ENCODE measurements at places on chromosomes 11 and 22.

- no peak for DNase-seq
These were observed 2.8 kb upstream of the BSX start for GRCh38 chr11:122984186-122985011.

DNA sequence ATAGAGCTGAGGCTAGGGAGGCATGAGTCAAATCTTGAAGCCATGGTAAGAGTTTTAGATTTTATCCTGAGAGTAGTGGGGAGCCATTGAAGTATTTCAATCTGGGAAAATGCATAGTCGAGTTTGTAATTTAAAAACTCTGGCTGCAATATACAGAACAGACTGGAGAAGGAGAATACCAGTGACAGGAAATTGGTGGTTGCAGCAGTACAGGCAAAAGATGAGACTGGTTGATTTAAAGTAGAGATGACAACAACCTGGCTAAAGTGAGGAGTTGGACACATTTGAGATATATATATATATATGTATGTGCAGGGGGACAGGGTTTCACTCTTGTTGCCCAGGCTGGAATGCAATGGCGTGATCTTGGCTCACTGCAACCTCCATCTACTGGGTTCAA lies 6.2 kb downstream of the HORMAD2 start:
- DNase-seq, result no peak

- DNase-seq, result no peak
These were observed 8.7 kb upstream of the DGKZ start for GRCh38 chr11:46338636-46338987.

GRCh38 chr22:42949159-42949558 lies 65.8 kb downstream of the PACSIN2 start:
- DNase-seq, result no peak

DNA sequence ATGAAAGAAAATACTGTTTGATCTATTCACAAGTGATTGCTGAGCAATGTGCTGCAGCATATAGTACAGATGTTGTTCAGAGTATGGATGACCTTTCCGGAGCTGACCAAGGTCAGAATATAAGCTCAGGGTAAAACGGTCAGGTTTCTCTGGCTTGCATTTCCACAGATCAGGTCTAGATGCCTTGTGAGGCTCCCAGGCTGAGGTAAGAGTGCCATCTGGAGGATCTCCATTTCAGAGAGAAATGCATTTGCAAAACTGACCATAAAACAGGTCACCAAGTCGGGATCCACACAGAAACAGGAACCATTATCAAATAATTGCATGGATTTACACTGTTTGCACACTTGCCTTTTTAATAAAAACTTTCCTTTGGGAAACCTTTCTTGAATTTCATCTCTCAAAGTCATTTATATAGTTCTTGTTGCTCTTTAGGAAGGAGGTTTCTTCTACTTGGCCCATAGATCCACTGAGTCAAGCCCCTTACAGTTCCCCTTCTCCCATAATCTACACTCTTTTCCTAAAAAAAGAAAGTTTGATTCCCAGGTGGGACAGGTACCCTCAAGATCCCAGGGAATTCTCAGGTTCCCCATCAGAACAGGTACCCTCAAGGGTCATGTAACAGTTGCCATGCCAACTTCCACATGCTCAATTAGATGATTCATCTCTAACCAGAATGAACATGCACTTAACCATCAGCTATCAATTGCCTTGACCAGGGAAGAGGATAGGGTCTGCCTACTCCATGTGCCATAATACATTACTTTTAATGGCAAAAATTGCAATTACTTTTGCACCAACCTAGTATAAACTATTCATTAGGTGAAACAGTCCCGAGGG lies 25.0 kb upstream of the TMPRSS5 start:
- DNase-seq, result no peak

DNA sequence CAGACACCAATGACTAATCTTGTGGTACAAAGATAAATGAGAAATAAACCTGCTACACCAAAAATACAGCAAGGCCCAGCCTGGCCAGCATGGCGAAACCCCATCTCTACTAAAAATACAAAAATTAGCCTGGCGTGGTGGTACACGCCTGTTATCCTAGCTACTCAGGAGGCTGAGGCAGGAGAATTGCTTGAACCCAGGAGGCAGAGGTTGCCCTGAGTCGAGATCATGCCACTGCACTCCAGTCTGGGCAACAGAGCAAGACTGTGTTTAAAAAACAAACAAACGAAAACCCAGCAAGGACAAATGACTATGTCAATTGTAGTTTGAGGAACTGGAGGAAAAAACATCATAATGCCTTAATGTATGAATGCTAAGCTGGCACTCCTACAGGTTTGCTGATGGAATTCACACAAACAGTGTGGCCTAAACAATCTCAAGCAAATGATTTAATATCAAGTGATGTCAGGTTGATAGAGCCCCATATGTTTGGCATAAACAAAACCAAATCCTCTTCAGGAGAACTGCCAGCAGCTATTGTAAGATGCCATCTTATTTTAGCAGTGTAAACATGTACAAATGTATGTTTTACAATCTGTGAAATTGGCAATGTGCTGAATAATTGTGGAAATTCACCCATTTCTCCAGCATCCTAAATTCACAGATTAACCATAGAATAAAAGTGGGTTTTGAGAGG lies 20.0 kb downstream of the MMP7 start:
- DNase-seq, result no peak

DNA sequence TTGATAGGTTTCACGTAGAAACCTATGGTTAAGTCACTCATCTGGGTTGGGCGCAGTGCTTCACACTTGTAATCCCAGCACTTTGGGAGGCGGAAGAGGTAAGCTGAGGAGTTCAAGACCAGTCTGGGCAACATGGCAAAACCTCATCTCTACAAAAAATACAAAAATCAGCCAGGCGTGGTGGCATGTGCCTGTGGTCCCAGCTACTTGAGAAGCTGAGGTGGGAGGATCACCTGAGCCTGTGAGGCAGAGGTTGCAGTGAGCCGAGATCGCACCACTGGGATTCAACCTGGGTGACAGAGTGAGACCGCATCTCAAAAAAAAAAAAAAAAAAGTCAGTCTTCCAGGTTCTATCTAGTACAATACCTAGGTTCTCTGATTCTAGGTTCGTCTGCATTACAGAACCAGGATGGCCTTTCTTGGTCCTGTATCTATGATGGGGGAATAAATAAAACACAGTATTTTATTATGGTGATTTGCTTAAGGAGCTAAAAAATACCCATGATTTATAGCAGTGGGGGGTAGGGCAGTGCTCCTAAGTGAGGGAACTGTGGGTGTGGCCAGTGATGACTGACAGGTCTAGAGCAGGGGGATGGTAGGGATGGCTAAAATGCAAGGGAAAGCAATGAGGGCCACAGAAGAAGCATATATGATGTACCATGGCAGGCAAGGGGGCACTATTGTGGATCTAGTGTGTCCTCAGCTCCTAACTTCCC lies 65.5 kb upstream of the NUP160 start:
- DNase-seq, result no peak

GRCh38 chr11:69339983-69340565 lies 46.1 kb downstream of the MYEOV start:
- DNase-seq, result no peak

DNA sequence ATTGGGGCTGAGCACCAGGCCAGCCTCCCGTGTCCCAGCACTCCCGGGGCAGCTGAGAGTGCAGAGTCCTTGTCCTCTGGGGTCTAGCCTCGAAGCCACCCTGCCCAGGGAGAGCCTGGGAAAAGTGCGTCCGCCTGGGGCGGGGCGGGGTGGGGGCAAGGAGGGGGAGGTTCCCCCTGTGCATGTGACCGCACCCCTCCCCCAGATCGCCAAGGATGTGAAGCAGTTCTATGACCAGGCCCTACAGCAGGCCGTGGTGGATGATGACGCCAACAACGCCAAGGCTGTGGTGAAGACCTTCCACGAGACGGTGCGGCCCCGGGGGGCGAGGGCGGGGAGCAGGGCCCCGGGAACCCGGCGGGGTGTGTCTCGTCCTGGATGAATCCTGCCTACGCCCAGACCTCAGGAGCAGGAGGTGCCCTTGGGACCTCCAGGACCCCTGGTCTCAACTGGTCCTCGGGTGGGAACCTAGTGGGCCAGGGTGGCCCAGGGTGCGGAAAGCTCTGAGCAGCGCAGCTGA lies 5.3 kb upstream of the TSSC4 start:
- no peak for DNase-seq

DNA sequence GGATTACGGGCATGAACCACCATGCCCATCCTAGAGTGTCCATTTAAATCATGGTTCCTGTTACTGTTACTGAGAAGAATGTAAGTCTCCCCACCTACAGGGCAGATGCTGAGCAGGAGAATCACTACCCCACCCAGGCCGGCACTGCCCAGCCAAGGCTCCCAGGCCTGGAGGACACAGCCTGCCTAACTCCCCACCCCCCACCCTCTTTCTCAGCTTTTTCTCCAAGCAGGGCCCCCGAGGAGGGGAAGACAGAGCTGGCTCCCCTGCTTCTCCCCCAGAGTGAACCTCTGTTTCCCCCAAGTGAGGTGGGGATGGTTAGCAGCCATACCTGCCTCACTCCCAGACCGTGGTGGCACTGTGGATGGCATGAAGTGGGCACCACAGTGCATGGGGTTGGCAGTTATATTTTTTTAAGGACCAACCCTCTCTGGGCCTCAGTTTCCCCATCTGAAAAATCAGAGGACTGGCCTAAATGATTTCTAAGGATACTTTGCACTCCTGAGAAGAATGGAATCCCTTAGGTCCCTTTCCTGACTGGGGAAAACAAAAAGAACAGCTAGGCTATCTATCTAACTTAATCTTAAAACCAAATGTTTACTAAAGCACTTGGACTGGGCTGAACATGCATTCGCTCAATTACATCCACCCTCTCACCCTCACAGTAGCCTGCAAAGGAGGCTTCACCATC lies 5.0 kb downstream of the CBX7 start:
- no peak for DNase-seq

DNA sequence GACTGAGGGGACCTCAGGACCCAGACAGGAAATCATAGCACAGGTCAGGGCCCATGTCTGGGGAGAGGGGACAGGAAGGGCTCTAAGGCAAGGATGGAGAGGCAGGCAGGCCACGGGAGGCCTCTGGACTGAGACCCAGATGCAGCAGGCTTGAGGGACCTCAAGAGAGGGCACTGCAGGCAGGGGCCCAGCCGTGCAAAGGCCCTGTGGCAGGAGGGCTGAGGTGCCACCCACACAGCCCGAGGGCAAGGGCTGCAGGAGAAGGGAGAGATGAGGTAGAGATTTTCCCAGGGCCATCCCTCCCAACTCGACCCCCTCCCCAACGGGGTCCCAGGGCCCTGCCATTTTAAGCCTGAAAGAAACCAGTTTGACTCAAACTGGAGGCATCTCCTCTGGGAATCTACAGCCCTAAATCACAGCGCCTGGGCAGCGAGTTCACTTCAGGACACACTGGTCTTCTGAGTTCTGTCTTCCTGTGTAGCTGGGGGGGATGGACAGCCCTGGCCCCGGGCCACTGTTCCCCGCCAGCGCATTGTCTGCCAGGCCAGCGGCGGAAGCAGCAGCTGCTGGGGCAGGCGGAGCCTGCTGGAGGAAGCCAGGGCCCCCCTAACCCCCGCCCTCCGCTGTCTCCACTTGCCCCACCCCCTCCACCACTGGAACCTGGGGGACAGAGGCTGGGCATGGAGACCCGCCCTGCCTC lies 20.3 kb upstream of the WNT7B start:
- no peak for DNase-seq

DNA sequence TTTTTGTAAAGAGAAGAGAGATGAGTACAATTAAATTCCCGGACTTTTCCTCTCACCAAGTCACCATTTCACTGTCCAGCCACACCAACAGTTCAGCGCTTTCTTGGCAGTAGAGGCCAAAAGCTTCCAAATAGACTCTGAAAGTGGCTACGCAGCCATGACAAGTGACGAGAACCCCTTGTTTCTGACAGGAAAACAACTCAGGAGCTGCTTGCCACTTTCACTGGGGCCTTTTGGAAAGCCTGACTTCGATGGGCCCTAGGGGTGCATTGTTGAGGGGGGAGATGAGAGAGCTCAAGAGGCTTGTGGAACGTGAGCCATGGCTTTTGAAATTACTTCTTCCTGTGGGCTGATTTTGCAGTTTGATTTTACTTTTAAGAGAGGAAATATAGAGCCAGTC lies 422.1 kb upstream of the FAT3 start:
- DNase-seq, result no peak

- DNase-seq, result no peak
These were observed 1491.7 kb upstream of the RAG2 start for GRCh38 chr11:38089726-38090125.

DNA sequence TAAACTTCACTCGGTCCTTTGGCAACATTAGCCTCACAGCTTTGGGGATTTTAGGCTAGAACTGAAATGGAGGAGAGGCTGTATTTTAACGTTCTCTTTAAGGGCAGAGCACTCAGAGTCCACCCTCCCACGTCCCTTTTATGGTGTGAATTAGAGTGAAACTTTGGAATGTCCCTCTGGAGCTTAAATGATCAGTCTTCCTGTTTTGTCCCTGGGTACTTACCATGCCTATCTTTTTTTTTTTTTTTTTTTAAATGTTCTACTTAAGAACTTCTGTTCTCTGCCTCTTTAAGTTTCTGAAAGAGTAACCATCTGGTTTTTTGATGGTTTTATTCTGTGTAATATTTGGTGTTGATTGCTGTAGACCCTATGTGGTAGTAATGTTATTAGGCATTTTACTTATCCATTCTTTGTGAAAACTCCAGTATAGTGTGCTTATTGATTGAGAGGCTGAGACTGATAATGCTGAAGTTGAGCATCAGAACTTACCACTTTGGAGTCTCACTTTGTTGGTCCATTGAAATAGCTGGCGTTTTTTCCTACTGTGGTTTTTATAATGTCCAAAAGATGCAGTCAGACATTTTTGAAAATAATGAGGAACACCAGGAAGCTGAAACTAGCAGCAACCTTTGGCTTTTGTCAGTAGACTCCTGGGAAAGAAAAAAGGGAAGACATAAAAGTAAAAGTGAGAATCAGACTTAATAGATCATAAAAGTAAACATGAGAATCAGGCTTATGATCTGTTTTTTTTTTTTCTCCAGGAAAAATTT lies 11.6 kb downstream of the UVRAG start:
- DNase-seq, result no peak

- DNase-seq, result no peak
These were observed 38.0 kb downstream of the RTN4R start for GRCh38 chr22:20229916-20230775.

GRCh38 chr11:74462009-74462408 lies 5.3 kb downstream of the KCNE3 start:
- no peak for DNase-seq

DNA sequence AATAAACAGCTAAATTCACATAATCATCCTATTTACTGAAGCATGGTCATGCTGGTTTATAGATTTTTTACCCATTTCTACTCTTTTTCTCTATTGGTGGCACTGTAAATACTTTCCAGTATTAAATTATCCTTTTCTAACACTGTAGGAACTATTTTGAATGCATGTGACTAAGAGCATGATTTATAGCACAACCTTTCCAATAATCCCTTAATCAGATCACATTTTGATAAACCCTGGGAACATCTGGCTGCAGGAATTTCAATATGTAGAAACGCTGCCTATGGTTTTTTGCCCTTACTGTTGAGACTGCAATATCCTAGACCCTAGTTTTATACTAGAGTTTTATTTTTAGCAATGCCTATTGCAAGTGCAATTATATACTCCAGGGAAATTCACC lies 10.7 kb downstream of the RAG1 start:
- no peak for DNase-seq

GRCh38 chr11:72860010-72860409 lies 45.8 kb downstream of the ATG16L2 start:
- DNase-seq, result no peak
